NCI-H460 (cell line): ENCODE measurements at places on chromosomes 16 and 17.

DNA sequence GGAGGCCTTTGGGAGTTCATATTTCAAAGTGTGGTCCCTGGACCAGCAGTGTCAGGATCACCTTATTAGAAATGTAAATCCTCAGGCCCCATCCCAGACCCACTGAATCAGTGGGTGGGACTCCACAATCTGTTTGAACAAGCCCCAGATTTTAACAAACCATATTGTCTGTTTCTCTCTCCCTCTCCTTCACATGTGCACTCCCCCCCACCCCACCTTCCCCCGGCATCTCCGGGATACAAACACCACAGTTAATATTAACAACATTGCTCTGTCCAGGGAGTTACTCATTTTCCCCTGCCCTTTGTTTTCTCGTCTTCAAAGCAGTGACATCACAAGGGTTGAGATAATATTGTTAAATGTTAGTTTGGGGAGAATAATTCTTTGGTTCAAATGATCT lies 127.3 kb downstream of the KATNIP start:
- no peak for DNase-seq

- no peak for DNase-seq
Measured at GRCh38 chr16:50360779-50361178, 8.0 kb downstream of the BRD7 start.

- no peak for DNase-seq
Measured at GRCh38 chr17:19672009-19672750, 23.6 kb downstream of the ALDH3A2 start.

DNA sequence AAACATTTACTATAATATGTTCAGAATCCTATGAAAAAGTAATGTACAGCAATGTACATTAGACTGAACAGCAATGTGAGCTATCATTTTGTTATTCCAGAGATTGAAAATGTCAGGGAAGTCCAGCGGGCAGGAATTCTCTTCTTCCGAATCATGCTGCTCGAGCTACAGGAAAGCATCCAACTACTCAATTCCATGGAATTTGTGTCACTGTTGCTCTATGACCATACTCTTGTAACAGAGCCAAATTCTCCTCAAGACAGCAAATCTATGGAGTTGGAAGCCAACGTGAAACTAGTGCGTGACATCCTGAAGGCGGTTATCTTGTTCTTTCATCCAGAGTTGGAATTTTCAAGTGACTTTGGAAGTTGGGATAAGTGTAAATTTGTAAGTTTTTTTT lies 24.8 kb upstream of the NSRP1 start:
- DNase-seq = no peak

DNA sequence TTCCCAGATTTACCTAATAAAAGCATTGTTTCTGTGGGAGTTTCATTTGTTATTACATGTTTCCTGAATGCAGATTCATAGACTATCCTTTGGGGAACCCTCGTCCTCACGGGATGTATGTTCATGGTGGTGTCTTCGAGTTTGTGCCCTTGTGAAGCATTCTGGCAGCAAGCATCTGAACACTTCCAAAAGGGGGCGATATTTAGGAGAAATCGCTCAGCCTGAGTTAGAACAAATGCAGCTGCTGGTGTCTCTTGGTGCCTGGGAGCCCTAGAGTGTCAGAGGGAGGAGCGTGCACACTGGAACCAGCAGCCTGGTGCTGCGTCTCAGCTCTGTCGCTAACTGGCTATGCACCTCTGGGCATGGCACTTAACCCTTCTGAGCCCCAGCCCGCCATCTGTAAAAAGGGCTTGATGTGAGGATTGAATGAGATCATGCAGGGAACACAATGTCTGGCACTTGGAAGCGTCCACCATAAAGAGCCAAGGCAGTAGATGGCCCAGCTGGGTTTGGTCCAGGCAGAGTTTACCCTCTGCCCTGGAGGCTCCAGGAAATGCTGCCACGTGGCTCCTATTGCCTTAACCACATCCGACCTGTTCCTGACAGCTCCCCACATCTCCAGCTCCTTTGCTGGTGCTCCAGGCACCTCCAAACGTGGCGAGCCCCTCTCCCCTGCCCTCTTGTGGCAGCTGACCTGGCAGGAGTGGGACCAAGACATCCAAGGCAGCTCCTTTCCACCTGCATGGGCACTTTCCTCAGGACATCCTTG lies 25.0 kb upstream of the C16orf78 start:
- DNase-seq = no peak

- DNase-seq = no peak
Measured at GRCh38 chr16:17266608-17267313, 204.0 kb downstream of the XYLT1 start.

DNA sequence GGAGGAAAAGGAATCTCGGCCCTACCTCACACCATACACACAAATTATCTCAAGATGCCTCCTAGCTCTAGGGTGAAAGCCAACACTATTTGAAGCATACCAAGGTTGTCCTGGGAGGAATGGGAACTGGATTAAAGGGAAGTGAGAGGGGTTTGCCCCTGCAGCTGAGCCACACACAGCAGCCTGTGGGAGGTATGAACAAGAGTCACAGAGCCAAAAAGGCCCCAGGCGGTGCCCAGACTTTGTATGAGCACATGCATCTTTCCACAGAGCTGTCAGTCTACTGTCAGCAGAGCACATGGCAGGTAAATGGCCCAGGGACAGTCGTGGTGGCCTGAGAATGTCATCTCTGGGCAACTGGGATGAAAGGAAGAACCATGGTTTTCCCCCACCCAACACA lies 31.0 kb upstream of the RCVRN start:
- no peak for DNase-seq
